ENCODE measurements at places on chromosomes 4 and X. TPM values are rescaled to one million over a fixed set of nuclear protein-coding genes. Genes with fewer than 3 reads are reported as not detected.

The EFNB1 gene
- total RNA-seq: 21.7 TPM

The CNKSR2 gene
- 10.4 TPM for total RNA-seq

The NPNT gene
- 240 TPM for total RNA-seq

The HS3ST1 gene
- total RNA-seq: 0.14 TPM

The USP17L11 gene
- total RNA-seq: not detected

The CT83 gene
- total RNA-seq: not detected

Data from thoracic aorta (tissue), 2 donors.